ENCODE measurements at places on chromosomes 7 and 10.

- peak; percentile 84 for DNase-seq
These were observed 27.8 kb downstream of the RBM20 start for GRCh38 chr10:110671788-110672579.

DNA sequence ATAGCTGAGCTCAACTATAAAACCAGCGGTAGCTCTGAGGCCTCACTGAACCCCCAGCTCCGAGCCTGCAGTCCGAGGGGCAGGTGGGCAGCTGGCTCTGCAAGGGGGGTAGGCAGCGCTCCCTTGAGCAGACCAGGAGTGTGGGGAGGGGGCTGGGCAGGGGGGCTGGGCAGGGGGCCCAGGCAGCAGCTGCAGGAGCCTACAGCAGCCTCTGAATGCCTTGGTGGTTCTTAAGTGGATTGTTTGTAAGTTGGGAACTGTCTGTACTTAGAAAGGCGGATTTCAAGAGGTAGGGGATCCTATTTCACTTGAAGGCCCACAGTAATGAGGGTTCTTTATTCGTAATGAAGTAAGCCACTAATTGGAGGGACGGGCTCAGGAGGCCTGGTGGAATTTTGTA lies 72.3 kb downstream of the ICA1 start:
- DNase-seq: no peak

GRCh38 chr10:78115135-78115853 lies 81.6 kb downstream of the RPS24 start:
- no peak for DNase-seq

DNA sequence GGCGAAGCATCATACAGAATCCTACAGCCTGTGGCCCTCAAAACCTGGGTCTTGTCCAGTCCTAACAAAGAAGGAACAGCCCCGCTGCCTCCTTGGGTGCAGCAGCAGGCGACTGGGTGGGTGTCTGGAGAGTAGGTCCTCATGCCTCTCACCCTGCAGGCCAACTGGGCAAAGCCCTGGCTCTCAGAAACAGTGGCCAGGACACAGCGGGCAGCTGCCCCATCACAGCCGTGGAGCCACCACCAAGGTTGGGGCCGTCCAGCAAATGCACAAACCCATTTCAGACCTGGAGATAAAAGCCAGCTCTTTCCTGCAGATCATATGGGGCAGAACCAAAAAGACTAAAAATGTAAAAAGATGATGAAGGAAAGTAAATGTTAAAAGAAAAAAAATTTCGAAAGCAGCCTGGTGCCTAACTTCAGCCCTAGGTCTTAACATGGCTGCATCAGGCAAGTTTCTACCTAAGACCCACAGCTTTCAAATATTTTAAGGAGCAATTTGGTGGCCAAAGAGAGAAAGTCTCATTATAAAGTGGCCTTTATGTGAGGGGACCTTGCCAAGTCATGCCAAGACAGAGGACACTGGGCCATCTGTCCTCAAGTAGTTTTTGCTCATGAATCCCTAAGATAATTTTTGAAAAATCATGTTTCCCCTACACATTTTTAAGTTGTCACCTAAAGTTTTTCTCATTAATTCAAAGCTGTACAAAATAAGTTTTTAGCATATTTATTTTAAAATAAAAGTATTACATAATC lies 142.1 kb downstream of the PAXIP1 start:
- DNase-seq: no peak

DNA sequence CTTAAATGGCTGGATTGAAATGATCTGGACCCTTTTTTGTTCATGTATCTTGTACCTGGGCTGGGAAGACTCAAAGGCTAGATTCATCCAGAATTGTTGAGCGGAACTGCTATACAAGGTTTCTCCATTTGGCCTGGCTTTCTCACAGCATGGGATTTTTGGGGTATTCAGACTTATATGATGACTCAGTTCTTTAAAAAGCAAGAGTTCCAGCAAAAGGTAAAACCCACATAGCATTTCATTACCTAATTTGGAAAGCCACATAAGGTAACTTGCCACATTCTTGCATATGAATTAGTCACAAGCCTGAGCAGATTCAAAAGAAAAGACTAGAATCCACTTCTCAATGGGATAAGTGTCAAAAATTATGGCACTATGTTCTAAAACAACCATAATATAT lies 137.4 kb downstream of the HGF start:
- DNase-seq: no peak

- no peak for DNase-seq
These were observed 108.4 kb downstream of the HIPK2 start for GRCh38 chr7:139669106-139670061.

DNA sequence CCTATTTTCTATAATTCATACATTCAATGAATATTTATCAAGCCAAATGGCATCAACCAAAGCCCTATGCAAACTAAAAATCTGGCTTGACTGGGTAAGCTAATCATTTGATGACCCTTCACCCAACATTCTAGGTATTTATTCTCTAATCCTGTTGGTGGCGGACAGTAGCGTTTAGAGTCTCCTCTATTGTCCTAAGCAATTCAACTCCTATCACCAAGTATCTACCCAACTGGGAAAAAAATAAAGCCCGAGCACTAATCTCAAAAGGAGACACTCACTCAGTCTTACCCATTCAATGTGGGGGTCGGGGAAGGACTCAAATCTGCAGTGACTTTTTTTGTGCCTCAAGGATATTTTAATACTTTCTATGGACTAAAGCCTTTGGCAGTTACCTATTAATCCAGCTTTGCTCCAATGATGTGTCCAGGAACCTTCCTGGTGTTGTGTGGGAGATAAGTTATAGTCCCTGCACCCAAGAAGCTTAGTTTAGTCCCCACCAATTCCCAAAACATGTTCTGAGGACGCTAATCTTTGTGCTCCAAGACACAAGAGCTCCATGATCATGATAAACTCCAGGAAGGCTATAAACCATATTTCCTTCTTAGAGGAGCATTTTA lies 30.6 kb downstream of the DNMBP start:
- no peak for DNase-seq

GRCh38 chr10:44680764-44681163 lies 230.4 kb upstream of the TMEM72 start:
- no peak for DNase-seq

DNA sequence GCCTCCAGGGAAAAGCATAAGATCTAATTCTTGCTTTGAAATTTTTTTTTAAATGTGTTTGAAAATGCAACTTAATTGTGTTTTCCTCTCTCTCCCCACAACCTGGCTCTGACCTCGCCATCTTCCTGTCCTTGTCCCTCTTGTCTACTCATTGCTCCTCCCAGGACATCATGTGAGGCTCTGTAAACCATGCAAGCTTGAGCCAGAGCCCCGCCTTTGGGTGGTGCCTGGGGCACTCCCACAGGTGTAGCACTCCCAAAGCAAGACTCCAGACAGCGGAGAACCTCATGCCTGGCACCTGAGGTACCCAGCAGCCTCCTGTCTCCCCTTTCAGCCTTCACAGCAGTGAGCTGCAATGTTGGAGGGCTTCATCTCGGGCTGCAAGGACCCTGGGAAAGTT lies 9.8 kb upstream of the CDHR1 start:
- no peak for DNase-seq

- DNase-seq: no peak
These were observed at the start of gene PRLHR for GRCh38 chr10:118595598-118596425. Gene PRLHR, minus strand, starts transcription at chr10:118595648. Its CDS starts 404 bp downstream, at chr10:118595244.

DNA sequence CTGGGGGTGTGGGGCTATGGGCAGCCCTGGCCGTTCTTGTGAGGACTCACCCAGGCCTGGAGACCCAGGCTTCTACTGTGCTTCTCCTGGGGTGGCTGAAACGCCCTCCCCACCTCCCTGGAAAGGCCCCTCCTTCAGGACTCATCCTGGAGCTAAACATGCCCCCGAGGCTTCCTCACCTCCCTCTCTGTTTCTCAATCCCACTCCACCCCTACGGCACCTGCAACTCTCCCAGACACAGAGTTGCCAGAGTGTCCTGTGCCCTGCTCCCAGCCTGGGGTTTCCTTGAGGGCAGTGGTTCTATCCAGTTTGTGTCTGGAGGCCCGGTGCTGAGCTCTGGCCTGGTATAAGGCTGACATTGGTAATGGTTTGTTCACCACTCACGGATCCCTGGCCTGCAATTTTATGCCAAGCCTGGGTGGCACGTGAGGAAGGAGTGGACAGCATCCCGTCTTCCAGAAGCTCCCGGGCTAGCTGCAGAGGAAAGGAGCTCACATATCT lies 68.0 kb downstream of the GRID1 start:
- DNase-seq: no peak

GRCh38 chr10:7202793-7203355 lies 208.0 kb downstream of the SFMBT2 start:
- DNase-seq: no peak

DNA sequence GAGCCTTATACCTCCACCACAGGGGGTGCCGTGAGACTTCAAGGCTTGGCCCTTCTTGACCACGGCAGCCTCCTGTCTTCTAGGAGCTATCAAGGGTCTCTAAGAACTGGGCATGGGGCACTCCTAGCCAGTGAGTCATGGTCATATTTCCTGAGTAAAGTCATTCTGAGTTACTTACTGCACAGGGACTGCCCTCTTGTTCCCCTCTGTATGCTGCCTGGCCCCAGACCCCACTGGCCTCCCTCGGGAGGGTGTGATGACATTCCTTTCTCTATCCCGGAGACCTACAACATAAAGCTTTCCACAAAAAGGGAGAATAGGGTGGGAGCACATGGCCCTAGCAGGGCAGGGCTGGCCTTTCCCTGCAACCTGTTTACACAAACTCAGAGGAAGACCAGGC lies 21.4 kb downstream of the DPCD start:
- DNase-seq: no peak

DNA sequence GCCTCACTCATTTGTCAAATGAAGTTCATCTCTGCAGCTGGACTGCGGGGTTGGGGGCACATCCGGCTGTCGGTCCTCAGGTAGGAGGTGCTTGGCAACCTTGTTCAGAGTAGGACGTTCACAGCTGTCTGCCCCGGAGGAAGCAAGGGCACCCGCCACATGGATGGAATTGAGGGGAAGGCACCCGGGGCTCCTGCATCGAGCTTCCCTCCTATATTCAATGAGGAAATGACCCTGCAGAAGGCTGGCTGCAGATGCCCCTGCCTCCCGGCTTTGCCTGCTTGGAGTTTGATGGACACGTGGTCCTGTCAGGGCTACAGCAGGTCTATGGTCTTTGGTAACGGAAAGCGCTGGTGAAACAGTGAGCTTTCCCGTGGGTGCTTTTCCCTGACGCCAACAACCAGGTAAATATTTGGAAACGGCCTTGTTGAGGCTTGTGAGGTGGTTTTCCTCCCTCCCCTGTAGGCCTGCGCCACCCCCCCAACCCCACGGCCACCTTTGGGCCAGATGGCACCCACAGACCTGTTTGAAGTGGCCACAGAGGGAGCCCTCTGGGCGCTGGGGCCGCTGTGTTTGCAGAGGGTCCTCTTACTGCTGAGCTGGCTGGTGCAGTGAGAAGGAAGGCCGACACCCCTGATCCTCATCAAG lies 32.9 kb downstream of the HTRA1 start:
- DNase-seq: no peak

- DNase-seq: no peak
These were observed 129.7 kb upstream of the TCF7L2 start for GRCh38 chr10:112820320-112820719.

GRCh38 chr10:784403-785088 lies 95.1 kb upstream of the DIP2C start:
- DNase-seq: no peak

- DNase-seq: no peak
These were observed 46.2 kb downstream of the GRK5 start for GRCh38 chr10:119253433-119254174.

- DNase-seq: no peak
These were observed 132.6 kb downstream of the MAGI2 start for GRCh38 chr7:79320741-79321473.

DNA sequence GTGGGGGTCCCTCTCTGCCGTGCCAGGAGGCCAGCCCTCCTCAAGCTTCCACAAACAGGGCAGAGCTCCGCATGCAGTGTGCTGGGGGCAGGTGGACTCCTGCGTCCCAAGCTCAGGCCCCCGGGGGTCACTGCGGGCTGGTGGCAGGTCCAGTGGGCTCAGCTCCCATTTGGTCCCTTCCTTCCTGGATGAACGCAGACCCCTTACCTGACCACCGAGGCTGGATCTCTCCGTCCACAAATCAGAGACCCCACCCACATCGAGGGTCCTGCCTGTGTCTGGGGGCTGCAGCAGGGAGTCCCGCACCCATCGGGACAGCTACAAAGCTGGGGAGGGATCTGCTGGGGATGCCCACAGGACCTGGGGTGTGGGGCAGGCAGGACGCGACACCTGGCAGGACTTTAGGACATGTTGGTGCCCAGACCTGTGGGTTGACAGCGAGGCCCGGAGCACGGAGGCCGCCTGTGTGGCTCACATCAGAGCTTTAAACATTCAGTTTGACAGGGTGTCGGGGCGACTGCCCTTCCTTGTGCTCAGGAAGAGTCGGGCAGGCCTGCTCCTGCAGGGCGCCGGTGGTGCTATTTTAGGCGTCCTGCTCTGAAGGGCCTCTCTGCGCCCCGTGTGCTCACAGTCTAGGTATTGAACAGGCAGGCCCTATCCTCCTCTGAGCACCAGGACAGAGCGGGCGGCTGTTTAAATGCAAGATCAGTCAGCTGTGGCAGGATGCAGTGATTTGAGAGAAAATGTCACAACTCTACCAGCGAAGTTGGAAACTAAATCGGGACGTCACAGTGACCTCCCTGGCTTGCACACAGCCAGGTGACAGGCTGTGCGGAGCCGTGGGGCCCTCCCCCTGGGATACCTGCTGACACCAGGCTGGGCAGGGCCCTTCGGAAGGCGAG lies 15.9 kb upstream of the CFAP46 start:
- no peak for DNase-seq

GRCh38 chr10:24455447-24455846 lies 246.5 kb downstream of the KIAA1217 start:
- DNase-seq: no peak

- no peak for DNase-seq
These were observed 234.1 kb downstream of the PTEN start for GRCh38 chr10:88097536-88097935.

GRCh38 chr7:4726566-4726965 lies 44.5 kb downstream of the FOXK1 start:
- DNase-seq: no peak

DNA sequence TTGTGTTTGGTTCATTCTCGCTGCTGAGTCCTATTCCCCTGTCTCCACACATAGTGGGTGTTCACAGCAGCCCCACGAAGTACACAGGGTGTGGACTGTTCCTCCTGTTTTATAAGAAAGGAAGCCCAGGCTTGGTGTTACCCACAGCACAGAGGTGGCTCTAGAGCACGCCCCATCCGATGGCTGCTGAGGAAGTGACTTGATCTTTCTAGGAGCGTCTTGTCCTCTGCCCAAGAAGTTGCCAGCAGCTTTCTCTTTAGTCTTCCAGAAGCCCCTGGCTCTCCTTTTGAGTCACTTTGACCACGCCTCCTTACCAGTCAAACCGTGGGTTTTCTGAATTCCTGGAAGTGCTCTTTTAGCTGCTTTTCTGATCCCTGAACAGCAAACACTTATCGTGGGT lies 94.0 kb downstream of the GRK5 start:
- no peak for DNase-seq

DNA sequence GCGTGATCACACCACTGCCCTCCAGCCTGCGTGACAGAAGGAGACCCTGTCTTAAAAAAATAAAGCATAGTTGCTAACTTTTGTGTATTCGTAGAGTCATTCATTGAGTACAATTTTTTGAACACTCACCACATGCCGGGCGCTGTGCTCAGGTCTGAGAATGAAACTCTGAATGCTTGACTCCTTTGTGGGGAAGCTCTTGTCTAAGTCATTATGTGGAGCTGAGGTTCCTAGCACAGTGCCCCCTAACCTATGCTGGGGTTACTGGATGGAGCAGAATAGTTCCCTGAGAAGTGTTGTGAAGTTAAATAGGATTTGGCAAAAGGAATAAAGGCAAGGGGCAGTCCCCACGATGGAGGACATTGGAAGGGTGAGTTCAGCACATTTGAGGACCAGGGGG lies 123.3 kb downstream of the CELF2 start:
- DNase-seq: no peak

GRCh38 chr10:72285972-72286521 lies 12.3 kb downstream of the DDIT4 start:
- DNase-seq: no peak

- DNase-seq: no peak
These were observed 24.9 kb upstream of the CARD11 start for GRCh38 chr7:3068530-3068929.
